ENCODE measurements at places on chromosomes 2 and 18.

- no peak for DNase-seq
These were observed 59.4 kb upstream of the RAPH1 start for GRCh38 chr2:203594541-203594940.

GRCh38 chr2:10009811-10010781 is 33.3 kb upstream of the KLF11 start:
- no peak for DNase-seq

- DNase-seq: no peak
These were observed 563 bp upstream of the GMCL1 start for GRCh38 chr2:69828938-69829255.

GRCh38 chr18:777021-777420 is 35.0 kb downstream of the YES1 start:
- no peak for DNase-seq

GRCh38 chr2:9941996-9942390 is 9.5 kb upstream of the GRHL1 start:
- no peak for DNase-seq

DNA sequence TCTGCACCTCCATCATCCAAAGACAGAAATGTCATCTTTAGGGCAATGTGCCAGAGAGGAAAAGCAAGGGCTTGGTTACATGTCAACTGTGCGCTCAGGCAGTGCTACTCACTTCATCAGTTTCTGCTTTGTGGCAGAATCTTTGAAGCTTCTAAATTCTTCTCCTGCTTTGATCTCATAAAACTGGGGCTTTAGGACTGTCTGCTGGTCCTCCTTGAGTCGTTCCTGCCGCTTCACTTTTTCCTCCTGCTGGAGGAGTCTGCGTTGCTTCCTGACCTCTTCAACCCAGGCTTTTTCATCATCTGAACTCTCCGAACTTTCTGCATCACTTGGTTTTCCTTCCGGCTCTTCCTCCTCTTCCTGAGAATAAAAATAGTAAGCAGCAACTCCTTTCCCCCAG is 100.8 kb downstream of the NOL10 start:
- DNase-seq: no peak

GRCh38 chr2:14418115-14418514 is 214.4 kb upstream of the LRATD1 start:
- DNase-seq: no peak

DNA sequence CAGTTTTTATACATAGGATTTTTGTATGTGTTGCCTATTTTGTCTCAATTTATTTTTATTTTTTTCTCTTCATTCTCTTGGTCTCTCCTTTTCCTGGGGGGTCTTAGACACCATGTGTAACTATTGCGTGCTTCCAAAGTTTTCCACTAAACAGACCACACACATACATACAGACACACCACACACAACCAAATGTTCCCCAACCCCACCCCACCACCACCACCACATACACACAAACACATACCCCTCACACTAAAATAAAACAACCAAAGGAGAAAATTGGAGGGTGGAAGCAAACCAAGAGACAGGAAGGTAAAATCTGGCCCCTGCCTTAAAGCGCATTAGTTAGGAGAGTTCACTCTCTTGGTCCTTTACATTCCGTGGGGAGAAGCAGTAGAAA is 30.0 kb upstream of the ANXA4 start:
- DNase-seq: no peak

GRCh38 chr18:70288851-70289328 is at the start of gene SOCS6:
TSS of gene SOCS6 (plus strand) at chr18:70289045. CDS start at chr18:70324669, 35,624 bp downstream.
- DNase-seq: peak; percentile 61

GRCh38 chr2:122307763-122308162 is 552.3 kb downstream of the TSN start:
- no peak for DNase-seq

DNA sequence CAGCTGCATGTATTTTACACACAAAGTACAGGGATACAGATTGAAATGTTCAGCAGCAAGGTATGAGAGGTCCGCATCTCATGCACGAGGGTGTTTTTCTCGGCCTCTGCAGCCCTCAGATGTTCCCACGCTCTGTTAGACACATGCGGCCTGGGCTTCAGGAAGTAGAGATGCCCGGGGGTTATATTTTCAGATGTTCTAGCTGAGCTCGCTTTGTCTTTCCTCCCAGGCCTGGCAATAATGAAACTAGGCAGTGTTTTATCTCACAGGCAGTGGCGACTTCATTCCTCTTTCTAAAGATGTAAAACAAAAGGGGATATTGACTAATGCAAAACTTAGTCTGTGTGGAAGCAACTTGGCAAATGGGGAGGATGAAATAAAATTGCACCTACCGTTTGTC is 190.7 kb downstream of the GBX2 start:
- DNase-seq: no peak

DNA sequence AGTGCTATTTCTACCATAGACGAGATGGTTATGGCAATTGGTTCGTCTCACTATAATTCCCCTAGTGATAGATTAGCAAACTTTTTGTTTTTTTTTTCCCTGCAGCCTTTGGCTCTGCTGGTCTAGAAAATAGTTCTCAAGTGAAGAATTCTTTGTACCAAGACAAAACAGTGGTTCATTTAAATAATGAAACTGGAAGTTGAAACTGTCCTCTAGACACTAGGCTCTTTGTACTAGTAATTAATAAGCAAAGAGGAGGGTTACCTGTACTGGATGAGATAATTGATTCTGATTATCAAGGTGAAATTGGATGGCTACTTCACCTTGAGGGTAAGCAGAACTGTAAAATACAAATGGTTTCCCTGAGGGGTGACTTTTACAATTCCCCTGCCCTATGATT is 156.9 kb upstream of the DCC start:
- no peak for DNase-seq

DNA sequence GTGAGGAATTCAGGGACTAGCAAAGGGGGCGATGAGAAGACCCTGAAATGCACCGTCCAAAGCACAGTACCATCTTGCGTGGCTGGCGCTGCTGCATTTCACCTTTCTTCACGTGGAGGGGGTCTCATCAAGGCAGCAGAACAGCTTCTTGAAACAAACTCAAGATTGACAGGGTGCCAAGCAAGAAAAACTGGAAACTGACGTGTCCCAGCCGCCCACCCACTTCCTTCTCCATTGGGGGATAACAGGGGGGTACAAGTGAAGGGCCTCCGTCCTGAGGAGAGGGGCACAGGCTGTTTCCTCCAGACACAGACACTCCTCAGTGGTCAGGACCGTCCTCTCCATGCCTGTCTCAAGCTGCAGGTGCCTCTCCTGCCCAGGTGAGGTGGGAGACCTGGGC is 32.5 kb downstream of the HDAC4 start:
- no peak for DNase-seq

DNA sequence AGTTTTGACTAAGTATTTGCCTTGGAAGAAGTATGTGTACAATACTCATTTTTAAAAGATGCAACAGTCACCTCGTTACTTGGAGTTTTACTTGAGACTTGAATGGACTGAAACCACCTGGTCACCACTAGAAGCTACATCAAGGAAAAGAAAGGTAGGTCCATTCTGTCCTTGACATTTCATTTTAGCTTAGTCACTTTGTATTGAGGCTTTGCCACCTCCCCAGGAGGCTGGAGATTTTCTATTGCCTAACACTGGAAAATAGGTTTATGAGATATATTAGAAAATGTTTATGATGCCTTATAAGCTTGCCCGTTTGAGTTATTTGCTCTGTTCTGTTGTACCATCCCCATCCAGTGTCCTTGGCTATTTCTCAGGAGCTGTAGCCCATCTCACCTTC is 107.9 kb upstream of the ETAA1 start:
- no peak for DNase-seq

GRCh38 chr2:96926791-96927190 is 56.9 kb upstream of the SEMA4C start:
- no peak for DNase-seq

GRCh38 chr2:130842770-130843169 is 6.1 kb downstream of the ARHGEF4 start:
- DNase-seq: no peak

GRCh38 chr18:48608581-48608980 is 69.8 kb downstream of the CTIF start:
- DNase-seq: no peak

- DNase-seq: no peak
These were observed 455.8 kb downstream of the SETBP1 start for GRCh38 chr18:45136381-45137086.

GRCh38 chr2:226800941-226801784 is 1.5 kb upstream of the IRS1 start:
- DNase-seq: peak; percentile 88

DNA sequence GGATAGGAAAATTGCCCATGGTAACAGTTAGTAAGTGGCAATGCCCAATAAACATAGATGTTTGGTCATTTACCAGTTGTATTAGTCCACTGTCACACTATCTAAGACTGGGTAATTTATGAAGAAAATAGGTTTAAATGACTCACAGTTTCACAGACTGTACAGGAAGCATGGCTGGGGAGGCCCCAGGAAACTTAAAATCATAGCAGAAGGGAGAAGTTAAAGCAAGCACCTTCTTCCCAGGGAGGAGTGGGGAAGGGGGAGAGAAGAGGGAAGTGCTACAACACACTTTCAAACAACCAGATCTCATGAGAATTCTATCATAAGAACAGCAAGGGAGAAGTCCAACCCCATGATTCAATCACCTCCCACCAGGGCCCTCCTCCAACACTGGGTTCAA is 23.4 kb downstream of the NR4A2 start:
- no peak for DNase-seq

GRCh38 chr2:165253178-165253577 is 14.0 kb downstream of the SCN2A start:
- no peak for DNase-seq
